ENCODE measurements at places on chromosomes 7 and 10.

- DNase-seq, result no peak
Observed at GRCh38 chr10:110029450-110029849, 21.7 kb downstream of the ADD3 start.

DNA sequence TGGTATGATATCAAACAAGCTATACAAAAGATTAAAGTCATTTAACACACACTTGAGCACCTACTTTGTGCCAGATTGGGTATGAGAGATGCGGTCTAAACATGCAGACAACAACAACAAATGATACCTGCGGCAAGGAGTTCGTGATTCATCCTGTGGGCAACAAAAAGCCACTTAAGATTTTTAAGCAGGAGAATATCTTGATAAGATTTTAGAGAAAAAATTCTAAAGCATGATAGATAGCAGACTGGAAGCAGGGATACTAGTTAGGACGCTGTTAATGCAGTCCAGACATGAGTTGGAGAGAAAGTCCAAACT lies 1.6 kb upstream of the KBTBD2 start:
- DNase-seq, result no peak

DNA sequence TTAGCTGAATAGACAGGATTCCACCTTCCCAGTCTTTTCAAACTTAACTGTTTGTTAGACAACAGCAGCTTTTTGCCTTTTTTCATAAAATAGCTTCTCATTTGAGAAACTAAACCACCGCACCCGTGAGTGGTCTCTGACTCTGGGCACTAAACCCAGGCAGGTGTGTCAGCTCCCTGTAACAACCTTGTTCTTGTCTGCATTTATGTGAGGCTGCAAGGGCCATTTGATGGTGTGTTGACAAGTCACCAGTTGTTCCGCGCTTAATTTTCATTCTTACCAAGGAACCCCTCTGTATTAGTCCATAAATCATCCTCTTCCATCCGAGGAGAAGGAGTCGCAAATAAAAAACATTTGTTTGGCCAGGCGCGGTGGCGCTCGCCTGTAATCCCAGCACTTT lies 1.5 kb downstream of the STOX1 start:
- no peak for DNase-seq

DNA sequence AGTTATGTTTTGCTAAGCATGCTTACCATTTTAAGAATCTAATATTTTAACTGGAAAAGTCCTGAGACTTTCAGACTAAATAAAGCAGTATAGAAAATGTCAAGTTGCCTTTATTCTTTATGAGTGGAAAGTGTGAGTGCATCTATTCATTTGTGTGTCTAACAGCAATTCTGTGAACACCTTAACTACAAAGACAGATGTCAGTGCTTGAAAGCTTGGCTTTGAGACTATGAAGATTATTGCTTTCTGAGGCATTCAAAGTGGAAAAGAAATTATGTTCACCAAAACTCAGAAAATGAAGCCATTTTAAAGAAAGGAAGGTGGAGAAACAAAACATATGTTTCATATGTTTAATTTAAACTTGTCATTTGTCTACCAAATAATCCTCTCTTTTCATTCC lies 294.5 kb upstream of the SEMA3C start:
- DNase-seq, result no peak

DNA sequence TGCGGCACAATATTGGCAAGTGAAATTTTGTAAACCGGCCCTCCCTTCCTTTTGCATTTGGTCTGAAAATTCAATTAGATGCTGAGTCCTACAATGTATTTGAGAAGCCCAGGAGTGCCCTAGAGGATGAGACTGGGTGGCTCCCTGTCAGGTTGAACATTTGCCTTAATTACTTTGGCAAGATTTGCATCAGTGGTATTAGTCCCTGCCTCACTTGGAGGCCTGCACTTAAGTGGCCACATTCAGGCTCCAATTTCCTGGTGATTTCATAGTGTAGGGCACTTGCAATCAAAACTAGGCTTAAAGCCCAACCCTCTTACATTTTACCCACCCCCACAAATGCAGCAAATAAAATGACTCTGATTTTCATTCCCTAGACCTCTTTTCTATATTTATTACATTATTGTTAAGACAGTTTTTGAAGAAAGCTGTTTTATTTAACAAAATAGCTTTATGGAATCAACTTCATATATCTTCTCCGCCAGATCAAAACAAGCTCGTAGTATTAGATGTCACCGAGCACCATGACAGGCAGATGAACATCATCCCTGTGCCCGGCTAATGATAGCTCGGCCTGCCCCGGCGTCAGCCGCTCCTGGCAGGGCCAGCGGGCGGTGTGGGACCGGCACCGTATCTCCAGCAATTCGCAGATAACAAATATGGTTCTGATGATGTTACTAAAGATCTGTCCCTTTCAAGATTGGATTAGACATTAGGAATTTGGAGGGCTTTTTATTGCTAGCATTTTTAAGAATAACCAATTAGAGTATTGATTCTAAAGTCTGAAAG lies 73.6 kb downstream of the EGFR start:
- DNase-seq, result no peak

DNA sequence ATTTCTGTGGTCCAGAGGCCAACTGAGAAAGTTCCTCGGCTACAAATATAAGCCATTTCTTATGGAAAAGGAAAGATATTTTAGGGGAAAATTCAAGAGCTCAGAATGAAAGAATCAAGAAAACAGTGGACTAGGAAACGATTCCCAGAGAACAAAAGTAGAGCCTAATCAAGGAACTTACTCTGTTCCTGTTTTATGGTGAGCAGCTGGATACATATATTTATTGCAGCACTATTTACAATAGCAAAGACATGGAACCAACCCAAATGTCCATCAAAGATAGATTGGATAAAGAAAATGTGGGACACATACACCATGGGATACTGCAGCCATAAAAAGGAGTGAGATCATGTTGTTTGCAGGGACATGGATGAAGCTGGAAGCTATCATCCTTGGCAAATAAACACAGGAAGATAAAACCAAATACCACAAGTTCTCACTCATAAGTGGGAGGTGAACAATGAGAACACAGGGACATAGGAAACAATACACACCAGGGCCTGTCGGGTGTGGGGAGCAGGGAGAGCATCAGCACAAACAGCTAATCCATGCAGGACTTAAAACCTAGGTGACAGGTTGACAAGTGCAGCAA lies 298.7 kb downstream of the THSD7A start:
- no peak for DNase-seq
